CD4-positive, alpha-beta T cell treated with Interleukin-15 for 1 hour (primary cell): ENCODE measurements at places on chromosomes 7 and 10.

- no peak for DNase-seq
These were observed 103.6 kb downstream of the LYZL1 start for GRCh38 chr10:29392376-29393021.

GRCh38 chr10:4201866-4202825 lies 417.1 kb upstream of the KLF6 start:
- DNase-seq: no peak

GRCh38 chr7:43752411-43752810 lies 6.1 kb upstream of the BLVRA start:
- no peak for DNase-seq

DNA sequence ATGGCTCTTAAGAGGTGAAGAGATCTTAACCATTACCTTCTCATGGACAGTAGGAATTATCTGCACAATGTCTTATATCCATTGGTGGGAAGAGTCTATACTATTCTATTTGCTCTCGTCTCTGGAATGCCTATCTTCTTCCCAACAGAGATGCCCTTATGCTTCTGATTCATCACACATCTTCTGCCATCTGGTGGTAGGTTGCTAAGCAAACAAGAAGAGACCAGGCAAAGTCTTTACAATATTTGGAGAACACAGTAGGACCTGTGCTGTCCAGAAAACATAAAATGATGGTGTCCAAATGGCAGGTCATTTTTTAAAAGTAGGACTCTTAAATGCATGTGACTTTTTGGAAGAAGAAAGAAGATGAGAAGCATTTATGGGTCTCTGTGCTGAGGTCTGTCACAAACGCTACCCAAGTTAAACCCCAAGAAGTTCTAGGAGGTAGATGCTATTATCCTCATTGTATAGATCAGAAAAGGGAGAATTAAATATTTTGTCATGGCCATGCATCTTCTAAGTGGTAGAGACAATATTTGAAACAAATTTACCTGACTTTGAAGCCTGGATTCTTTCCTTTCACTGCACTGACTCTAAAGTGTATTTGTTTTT lies 67.8 kb upstream of the NXPH1 start:
- DNase-seq: no peak

DNA sequence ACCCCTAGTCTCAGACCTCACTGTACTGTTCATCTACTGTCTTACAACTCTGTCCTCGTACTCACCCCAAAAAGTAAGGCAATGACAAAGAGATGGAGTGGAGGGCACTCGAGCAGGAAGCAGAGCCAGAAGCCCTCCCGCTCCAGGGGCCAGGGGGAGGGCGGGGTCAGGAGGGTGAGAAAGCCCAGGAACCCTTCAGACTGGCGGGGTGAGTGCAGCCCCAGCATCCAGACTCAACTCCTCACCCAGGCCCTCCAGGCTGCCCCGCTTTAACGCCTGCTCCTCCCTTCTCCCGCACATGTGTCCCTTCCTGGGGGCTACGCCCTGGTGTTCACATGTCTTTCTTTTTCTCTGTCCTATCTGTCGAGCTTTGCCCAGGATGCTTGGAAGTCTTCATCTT lies 66.1 kb downstream of the CALML3 start:
- peak; percentile 14 for DNase-seq

DNA sequence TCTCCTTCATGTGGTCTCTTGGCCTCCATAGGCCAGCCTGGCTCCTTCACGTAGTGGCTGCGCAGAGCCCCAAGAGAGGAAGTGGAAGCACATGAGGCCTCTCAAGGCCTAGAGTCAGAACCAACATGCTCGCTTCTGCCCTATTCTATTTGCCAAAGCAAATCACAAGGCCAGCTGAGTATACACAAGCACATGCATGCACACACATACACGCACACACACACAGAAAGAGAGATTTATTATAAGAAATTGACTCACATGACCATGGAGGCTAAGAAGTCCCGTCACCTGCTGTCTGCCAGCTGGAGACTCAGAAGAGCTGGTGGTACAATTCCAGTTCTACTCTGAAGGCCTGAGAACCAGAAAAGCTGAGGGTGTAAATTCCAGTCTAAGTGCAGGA lies 64.3 kb upstream of the NRP1 start:
- DNase-seq: no peak

DNA sequence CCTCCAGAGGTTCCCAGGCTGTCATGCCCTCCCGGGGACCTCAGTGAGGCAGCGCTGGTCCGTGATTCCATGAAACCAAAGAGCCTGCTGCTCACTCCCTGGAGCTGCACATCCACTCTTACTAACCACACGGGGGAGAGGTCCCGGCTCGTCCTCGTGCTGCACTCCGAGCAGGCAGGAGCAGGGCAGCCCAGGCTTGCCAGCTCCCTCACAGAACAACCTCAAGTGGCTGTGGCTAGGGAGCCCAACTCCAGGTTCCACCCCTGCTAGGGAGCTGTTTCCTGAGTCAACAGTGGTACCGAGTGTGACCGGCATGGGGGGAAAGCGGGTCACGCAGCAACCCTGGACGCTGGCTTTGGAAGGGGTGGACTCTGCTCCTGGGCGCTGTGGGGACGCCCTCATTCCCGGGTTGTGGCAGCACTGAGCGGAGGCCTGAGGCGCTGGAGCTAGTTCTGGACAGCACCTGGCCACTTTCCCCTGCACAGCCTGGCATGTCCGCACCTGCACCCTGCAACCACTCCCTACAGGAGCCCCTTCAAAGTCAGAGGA lies 27.9 kb upstream of the PPP2R2D start:
- DNase-seq: no peak

DNA sequence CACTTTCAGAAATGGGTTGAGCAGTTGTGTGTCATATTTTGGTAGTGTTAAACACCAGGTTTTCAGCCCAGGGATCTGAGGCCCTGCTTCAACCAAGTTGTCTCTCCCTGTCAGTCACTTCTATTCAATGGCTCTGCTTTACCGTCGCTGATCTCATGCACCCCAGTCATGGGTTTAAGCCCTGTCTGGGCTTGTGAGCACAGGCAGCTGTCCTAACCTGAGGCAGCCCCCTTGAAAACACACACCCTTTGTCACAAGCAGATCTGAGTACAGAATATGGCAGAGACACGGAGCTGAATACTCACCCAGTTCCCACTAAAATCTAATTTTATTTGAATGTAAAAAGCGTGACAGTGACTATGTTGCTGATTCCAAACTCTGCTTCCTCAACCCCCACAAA lies 110.6 kb upstream of the GLI3 start:
- DNase-seq: no peak

DNA sequence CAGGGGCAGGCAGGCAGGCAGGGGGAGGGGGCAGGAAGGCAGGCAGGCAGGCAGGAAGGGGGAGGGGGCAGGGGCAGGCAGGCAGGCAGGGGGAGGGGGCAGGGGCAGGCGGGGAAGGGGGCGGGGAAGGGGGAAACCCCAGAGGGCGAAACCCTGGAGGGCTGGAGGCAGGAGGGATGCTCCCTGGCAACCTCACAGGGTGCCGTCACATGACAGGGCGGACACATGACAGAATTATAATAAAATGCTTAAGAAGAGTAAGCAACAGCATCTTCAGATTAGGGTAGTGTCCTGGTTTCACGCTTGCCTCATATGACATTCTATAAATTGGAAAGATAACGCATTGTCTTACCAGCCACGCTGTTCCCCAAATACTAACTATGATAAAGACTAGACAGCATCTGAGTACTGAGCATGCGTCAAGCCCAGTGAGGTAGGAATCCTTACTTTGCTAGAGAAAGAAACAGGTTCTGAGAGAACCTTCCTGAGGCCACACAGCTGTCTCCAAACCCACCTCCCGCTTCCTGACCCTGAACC lies 131.6 kb downstream of the DIP2C start:
- no peak for DNase-seq

- peak; percentile 47 for DNase-seq
These were observed 772 bp downstream of the SGMS1 start for GRCh38 chr10:50622706-50623662.

GRCh38 chr7:148021507-148022045 lies 569.0 kb upstream of the C7orf33 start:
- DNase-seq: no peak

GRCh38 chr7:26078437-26079336 lies 73.3 kb upstream of the NFE2L3 start:
- DNase-seq: peak; percentile 82

DNA sequence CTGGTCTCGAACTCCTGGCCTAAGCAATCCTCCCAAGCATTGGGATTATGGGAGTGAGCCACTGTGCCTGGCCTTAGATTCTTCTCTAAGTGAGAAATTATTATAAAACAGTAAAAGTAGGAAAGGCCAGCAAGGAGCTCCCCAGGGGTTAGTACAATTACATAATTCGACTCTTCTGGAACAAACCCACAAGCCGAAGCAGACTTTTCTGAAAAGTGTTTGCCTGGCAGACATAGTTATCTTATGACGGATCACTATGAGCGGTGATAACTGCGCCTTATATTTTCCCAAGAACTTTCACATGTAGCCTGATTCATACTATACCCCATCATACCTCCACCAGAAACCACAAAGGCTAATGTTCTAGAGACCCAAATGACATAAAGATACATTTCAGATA lies 30.2 kb upstream of the SH3PXD2A start:
- no peak for DNase-seq

DNA sequence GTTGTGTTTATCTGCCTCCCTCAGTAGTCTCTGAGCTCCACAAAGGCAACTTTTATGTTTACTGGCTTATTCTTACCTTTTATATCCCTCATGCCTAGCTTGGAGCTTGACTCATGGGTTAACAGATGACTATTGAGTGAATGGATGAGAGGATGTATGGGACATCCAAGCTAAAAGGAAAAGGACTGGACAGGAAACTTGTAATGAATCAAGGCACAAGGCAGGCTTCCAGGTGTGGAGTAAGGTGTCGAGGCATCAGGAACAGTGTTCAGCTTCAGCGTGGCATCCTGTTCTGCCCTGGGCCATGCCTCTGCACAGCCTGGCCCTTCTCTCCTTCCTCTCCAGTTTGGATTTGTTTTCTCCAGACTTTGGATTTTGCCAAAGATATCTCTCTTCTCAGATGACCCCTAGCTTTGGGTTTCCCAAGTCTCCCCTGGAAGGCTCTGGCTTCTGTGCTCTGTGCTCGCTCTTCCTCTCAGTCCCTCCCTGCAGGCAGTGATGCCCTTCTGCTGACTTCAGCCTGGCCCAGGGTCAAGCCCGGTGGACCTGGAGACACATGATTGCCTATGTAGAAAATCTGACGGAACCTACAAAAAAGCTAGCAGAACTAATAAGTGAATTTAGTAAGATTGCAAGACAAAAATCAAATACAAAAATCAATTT lies 367.3 kb downstream of the CXCL12 start:
- no peak for DNase-seq

- no peak for DNase-seq
These were observed 95.9 kb upstream of the HGF start for GRCh38 chr7:81865754-81866153.

- no peak for DNase-seq
These were observed 242.6 kb downstream of the CNTNAP2 start for GRCh38 chr7:146359176-146359575.

- no peak for DNase-seq
These were observed 11.8 kb upstream of the TSPAN12 start for GRCh38 chr7:120869700-120870099.

DNA sequence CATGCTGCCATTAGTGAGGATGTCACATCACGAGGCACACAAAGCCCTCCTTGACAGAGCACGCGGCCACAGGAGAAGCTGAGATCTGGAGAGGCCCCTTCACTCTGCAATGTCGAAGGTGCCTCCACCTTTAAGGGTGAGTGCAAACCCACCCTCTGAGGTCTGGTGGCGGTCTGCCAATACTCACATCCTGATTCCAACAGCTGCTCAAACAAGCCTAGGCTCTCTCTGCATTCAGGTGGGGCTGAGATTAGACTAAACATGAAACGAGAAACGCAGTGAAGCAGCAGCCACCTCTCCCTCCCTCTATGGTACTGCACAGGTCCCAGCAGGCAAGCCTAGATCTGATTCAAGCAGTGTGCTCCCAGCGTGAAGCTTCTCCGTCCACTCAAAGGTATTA lies 151.8 kb downstream of the TCERG1L start:
- DNase-seq: no peak

DNA sequence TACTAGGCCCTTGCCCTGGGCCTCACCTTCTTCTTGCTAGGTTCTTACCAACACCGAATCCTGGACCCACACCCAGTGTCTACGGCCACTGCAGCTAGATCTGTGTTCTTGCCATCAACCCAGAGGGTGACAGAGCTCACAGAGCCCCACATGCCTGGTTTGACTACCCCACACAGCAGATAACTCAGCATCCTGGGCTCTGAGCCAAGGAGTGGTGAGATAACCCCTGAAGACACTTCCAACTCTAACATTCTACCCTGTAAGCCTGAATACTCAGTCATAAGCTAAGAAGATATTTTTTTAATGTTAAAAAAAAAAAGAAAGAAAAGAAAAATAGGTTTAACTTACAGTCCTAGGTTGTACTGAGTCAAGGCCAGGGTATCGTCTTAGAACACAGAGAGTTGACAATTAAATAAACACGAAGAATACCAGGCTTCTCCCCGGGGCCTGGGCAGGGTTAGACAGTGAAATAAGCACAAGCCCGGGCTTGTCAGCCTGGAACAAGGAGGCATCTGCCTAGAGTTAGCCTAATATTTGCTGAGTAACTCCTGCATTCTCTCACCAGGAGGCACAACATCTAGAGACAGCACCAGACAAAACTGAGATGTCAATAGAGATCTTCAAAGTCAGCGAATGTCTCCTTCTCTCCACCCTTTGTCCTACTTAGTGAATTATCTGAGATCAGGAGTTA lies 556.5 kb upstream of the LRRN3 start:
- no peak for DNase-seq

DNA sequence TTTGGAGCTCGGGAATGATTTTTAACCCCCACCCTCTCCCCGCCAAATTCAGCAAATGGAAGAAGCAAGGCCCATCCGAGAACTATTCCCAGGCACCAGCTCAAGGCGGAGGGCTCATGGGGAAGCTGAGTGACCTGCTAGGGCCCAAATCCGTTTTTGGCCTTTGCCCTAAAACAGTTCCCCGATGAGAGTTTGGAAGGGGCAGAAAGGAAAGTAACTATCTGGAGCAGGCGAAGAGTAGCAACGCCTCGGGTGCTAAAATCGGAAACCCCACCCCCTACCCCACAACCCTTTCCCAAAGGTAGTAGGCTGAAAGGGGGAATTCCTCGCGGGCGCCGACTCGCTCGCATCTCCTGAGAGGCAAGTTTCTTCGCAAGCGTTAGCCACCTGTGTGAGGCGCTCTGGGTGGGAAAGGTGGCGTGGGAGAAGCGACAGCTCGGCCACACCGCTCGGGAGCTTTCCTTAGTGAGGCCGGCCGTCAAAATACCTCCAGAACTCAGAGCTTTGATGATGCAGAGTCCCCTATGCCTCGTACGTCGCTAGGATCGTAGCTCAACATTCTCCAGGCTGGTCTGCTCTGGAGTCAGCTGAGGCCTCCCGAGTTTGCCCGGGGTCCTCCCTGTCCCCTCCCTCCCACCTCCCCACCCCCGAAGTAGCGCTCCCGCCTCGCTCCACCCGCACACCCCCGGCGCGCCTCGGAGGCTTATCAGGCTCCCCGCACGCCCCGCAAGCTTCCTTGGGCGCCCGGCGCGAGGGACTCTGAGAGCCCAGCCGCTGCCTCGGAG lies 642 bp upstream of the PRKG1 start:
- no peak for DNase-seq
